Astrocyte of the cerebellum (primary cell): ENCODE measurements at places on chromosomes 1 and 21.
A peak's percentile ranks its signal among the peaks of the same experiment; 100 is the strongest.

DNA sequence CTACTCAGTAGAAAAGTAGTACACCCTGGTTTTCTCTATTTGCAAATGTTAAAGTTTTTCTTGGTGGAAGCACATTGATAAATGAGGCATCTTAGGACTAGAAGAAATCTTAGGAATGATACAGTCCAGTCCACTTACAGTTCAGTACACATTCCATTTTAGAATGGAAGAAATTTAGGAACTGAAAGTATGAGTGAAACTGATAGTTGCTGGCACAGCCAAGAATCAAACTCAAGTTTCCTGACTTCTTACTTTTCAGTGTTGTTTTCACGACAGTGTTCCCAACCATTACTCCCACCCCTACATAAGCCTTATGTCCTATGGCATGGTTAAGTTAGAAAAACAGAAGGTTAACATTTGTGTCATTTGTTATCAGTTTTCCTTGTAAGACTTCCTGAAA is 258.5 kb downstream of the BACH1 start:
- no peak for DNase-seq

DNA sequence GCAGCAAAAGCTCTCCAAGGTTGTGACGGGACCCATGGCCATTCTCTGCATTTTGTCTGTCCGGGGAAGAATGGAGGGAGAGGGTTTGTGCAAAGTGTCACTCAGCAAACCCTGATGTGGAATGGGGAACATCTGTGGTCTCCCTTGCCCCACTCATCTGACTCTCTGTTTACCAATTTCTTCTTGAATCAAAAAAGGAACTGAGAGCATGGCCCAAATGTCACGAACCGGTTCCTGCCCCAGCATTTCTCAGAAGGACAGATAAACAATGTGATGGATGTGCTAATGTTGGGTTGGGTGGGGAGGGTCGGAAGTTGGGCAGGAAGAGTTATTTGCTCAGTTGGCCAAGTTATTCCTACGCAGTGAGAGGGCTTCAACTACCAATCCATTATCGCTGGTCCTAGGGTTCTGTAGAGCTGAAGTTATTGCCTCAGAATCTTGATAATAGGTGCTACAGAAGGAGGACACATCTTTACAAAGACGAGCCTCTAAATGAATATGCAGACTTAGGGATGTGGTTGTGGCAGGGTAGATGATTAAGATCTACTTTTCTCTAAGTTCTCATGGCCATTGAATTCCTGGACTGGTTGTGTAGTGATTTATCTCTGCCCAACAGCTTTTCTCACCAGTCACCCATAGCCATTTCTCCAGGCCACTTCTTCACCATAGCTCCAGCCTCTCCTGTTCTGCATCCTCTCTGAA is 9.6 kb upstream of the DUSP12 start:
- no peak for DNase-seq

DNA sequence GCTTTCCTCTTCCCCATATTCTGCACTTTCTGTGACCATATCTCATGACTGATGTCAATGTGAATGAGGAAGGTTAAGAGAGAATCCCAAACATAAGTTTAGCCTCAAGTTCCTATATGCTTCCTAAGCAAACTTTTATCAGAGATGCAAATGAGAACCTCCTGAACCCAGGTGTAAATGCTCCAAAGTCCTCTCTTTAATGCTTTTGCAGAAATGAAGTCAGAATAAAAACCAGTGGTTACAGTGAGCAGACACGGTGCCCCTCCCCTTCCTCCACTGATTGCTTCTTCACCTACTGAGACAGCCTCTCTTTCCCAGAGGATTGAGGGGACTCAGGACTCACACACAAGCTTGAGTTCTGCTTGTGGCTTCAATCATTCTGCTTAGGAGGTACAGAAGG is 11.6 kb upstream of the PIGC start:
- no peak for DNase-seq

GRCh38 chr21:34844013-34844923 is 175.5 kb downstream of the CLIC6 start:
- no peak for DNase-seq

GRCh38 chr1:180922631-180923015 is 9.9 kb downstream of the KIAA1614 start:
- DNase-seq, result no peak

DNA sequence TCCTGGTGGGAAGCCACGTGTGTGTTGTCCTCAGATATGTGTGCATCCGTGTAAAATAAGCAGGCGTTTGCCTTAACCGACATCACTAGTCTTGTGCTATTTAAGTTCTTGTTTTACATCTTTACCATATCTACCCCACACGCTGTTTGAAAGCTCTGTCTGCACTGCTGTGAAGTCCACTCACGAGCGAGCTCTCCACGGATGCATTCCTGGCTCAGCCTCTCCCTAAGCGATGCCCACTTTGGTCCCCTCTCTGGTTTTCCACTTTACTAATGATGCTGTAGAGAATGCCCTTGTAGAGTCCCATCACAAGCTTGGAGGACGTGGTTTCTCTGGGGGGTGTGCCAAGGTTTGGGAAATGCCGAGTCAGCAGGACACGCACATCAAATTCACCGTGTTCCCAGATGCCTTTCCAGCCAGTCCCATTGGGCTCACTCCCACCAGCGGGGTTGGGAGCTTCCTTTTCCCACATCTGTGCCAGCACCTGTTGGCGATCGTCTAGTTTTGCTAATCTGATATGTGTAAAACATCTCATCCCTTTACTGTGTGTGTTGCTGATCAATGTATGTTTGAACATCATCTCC is 43.8 kb downstream of the ACTL8 start:
- no peak for DNase-seq

DNA sequence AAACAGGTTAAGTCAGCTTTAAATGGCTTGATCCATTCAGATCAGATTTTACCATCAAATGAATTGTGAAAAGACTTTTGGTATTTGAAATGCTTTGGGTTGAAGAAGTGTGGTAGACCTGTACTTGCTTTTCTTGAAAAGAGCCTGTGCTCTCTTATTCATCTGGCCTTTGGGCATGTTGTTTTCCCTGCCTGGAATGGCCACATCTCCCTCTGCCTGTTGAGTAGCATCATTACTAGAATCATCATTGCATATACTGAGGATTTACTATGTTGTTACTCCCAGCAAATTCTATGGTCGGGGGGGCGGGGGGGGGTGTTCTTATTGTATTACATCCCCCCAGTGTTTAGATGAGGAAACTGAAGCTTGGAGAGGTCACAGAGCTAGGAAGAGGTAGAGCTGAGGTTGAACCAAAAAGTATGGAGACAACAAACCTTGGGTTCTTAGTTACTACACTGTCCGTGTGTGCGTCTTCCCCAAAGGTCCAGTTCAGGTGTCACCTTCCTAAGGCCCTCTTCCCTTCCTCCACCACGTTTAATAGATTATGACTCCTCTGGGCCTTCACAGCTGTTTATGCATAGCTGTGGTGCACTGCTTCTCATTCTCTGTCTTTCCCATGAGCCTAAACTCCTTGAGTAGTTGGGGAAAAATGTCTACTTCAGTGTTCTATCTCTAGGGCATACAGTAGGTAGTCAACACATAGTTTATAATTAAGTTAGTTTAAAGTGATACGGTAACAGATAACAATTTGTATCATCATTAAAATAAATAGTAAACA is 246.4 kb upstream of the HOOK1 start:
- DNase-seq, result no peak

GRCh38 chr1:42172381-42173133 is 8.0 kb upstream of the GUCA2A start:
- DNase-seq, result no peak

- DNase-seq, result peak; percentile 11
Measured at GRCh38 chr1:158145173-158145719, 35.4 kb upstream of the CD1D start.

DNA sequence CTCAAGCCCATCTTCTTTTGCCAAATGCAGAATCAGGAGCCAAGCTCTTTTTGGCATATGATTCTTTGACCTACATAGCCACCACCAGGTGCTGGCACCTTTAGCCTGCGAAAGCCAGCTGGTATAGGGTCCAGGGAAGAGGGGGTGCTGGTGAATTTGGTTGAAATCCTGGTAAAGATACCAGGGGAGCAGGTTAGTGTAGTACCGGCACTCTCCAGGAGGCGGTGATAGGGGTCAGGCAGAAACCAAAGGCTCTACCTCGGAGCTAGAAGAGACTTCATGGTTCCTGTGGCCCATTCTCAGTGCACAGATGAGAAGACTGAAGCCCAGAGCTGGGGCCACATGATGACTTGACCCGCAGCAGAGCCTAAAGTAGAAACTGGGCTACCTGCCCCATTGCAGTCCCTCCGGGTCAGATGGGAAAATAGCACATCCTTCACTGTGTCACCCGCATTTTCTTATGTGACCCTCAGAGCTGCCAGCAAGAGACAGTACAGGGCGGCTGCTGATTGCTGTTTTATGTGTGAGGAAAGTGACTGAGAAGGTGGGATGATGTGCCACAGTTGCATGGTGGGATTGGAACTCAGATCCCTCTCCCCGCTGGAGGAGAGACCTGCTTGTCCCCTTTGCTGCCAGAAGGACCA is 36.0 kb upstream of the IL19 start:
- DNase-seq, result no peak

DNA sequence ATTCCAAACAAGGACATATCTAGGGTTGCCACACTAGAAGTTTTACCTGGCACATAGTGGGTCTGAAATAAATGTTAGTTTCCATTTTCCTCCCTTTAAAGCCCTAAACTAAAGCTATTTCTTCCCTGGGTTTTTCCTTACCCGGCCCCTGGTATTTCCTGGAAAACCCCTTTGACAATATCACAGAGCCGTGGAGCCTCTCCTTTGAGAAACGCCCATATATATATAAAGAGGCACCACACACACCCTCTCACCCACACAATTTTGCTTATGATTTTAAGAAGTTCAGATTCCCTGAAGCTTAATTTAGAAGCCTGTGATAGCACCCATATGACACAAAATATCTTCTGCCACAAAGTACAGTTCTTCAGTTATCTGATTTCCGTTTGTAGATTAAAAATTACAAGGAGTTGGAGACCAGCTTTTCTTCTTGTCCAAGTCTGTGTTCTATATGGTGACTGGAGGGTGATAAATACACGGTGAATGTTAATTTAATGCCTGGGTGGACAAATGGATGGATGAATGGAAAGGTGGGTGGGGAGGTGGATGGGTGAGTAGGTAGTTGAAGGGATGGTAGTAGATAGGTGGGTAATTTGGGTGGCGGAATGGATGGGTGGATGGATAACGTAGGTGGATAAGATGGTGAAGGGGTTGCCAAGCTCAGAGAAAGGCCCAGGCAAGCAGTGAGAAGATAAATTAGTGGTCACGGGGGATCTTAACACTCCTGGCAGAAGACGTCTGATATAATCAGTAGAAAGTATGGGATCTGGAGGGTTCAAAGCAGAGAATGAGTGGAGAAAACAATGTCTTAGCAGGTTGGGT is 154.4 kb upstream of the FGGY start:
- no peak for DNase-seq

DNA sequence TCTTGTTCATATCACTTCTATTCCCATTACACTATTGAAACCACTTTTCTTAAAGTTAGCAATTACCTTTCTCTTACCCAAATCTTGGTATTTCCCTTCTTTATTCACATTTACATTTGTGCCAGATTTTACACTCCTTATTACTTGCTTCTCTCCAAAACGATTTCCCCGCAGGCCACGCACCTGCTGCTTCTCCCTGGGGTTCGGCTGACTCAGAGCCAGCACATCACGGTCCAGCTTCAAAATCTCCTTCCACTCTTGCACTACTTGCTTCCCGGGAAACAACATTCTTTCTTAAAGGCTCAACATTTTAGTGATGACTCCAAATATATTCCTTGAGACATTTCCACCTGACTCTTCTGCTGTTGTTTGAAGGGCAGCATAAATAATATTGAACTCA is 20.7 kb downstream of the LHX9 start:
- no peak for DNase-seq

- no peak for DNase-seq
Measured at GRCh38 chr1:234776256-234776875, 166.4 kb upstream of the IRF2BP2 start.

- DNase-seq, result no peak
Measured at GRCh38 chr1:222247811-222248310, 300.0 kb downstream of the HHIPL2 start.

- no peak for DNase-seq
Measured at GRCh38 chr1:186435336-186435735, 25.6 kb downstream of the PDC start.

DNA sequence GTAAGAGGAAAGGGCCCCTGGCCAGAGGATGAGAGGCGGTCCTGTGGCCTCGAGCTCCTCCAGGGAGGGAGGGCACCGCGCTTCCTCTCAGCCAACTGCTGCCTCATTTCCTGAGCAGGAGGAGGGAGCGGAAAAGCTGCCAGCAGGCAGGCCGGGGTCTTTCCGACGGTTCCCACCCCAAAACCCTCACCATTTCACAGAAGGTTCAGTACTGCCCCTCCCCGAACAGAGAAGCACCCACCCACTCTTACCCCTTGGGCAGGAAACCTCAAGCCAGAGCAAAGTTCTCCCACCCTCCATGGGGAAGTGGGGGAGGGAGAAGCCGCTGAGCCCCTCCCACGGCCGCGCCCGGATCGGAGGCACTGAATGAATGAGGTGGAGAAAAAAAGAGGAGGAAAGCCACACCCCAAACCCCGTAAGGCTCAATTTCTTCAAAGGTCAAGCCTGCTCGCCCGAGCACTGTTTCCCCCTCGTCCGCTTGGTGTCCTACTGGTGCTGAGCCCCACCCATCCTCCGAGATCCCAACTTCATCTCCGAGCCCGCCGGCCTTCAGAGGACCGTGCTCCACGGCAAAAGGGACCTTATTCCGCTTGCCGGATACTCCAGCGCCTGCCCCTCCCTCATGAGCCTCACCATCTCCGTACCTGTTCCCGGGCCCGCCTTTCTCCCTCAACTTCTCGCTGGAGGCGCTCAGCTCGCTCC is 9.4 kb downstream of the TPM3 start:
- DNase-seq, result peak; percentile 18

- no peak for DNase-seq
Measured at GRCh38 chr21:33839806-33840205, 75.8 kb downstream of the ATP5PO start.

- DNase-seq, result no peak
Measured at GRCh38 chr1:5798151-5798730, 194.0 kb downstream of the NPHP4 start.

DNA sequence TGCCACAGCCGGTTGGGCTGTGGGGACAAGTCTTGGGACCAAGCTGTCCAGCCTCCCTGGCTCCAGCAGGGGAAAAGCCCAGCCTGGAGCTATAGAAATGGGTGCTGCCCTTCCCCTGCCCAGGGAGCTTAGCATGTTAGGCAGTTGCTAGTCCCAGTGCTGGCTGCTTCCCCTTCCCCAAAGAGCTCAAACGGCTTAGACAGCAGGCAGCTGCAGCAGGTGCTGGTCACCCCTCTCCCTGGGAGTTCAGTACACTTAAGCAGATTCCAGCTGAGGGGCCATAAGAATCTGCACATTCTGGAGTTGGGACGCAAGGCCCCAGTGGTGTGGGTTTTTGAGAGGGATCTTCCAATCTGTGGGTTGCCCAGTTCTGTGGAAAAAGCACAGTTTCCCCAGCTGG is 11.1 kb upstream of the REG4 start:
- DNase-seq, result no peak
